ENCODE measurements at places on chromosomes 7 and 10. TPM values are rescaled to one million over a fixed set of nuclear protein-coding genes. Genes with fewer than 3 reads are reported as not detected.

Gene CYP3A7
- total RNA-seq = 0.23 TPM

Gene VIPR2
- 0.15 TPM for total RNA-seq

Gene ZNF3
- 40.1 TPM for total RNA-seq

Gene AOC1
- not detected for total RNA-seq

DNA sequence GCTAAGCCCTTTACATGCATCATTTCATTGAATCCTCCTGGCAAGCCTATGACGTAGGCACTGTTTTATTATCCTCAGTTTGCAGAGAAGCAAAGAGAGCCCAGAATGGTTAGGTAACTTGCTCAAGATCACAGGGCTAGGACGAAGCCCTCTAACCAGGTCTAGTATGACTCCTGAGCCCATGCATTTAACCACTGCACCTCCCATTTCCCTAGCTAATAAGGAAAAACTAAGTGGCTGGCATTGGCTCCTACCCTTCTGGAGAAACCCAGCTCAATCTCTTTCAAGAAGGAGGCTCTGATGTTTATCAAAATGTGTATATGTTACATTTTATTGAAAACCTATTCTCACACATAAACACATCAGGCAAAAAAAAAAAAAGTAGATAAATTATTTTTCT lies 19.8 kb downstream of the MYOF start:
- no peak for ATAC-seq

- no peak for ATAC-seq
These were observed 61.0 kb upstream of the SMIM30 start for GRCh38 chr7:113179313-113179712.

DNA sequence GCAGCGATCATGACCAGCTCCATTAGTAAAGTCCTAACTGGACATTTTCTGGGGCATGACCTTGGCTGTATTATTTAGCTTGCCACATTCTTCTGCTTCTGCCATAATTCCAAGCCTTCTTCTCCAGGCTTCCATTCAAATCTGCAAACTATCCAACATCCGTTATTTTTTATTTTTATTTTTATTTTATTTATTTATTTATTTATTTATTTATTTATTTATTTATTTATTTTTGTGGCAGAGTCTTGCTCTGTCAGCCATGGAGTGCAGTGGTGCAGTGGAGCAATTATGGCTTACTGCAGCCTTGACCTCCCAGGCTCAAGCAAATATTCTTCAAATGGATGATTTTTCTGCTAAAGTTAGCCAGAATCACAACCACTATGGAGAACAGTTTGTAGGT lies 187.2 kb upstream of the CDK1 start:
- ATAC-seq = no peak

DNA sequence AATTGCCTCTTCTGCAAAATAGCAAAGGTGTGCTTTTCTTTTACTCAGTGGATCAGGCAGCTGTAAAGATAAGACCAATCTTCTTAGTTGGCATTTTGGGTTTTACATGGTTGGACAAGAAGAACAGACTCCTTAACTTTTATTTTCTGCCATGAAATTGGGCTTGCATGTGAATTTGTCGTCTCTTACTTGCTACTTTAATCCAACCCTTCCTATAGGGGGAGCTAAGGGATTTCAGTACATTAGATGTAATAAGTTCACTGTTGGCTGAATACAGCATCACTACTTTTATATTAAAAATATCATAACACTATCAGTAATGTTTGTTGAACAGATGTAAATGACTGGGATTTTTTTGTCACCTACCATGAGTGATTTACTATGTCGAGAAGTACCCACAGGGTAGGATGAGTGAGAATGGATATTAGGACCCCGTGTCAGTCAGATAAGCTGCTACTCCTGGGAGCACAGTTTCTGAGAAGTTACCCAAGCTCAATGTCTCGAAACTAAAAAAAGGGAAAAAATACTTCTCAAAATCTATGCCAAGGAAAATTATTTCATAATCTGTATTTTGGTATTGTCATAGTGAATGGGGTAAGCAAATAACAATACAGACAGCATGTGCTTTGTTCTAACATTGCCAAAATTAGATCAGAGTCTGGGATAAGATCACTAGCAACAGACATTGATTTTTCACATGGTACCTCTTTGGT lies 127.4 kb upstream of the AGR3 start:
- ATAC-seq = no peak

GRCh38 chr10:117610321-117610720 lies 67.8 kb downstream of the EMX2 start:
- ATAC-seq = no peak

DNA sequence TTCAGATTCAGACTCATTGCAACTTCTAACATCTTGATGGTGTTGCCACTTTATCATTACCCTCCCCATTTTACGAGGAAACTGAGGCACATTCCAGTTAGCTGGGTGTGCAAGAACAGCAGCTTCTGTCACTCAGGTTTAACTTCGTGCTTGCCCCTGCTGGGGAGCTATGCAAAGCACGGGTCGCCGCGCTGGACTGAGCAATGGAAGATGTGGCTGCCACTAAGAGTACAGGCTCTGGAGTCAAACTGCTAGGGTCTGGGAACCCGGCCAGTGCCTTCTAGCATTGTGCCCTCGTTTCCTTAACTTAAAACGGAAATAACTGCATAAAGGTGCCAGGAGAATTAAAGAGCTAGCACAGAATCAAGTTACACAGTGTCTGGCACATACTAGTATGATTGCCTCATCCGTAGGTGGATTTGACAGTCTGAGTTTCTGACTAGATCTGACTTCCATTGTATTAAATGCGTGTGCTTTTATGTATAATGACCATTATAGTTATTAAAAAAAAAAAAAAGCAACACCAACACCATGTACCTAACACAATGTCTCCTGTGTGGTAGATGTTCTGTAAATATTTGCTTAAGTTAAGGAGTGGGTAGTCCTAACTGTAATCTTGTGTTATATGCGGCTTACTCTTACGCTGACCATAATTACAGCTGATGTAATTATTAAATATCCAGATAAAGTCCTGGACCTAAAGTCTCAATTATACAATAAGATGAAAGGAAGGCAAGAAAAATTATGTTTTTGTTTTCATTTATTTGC lies 842 bp downstream of the ZNF22 start:
- peak; percentile 56 for ATAC-seq

GRCh38 chr7:15709978-15710377 lies 23.5 kb upstream of the MEOX2 start:
- no peak for ATAC-seq

GRCh38 chr10:5757766-5758517 lies 55.3 kb downstream of the GDI2 start:
- ATAC-seq = no peak

DNA sequence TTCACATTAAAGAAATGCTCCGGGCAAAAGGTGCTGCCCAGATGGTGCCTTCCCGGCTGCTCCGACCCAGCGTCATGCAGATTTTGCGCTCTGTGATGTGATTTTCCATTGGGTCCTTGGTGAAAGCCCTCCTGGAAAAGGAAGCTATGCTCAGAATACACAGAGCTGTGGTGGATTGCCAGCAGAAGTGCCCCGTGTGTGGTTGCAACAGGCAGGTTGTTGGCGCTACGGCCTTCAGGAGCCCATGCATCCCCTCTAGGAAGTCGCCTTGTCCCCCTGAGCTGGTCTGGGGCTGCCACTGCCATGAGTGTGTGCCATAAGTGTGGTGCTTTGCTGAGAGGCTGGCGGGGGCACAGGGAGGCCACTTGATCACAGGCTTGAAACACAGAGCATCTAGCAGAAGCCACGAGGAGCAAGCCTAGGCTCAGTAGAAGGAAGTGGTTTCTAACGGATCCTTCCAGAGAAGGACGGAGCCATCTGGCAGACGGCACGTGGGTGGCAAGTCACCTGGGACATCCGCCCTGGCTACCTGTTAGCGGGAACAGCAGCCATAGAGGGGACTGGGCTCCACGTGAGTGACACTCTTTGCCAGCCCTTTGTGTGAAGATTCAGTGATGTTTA lies 210.9 kb downstream of the CUX1 start:
- ATAC-seq = no peak

DNA sequence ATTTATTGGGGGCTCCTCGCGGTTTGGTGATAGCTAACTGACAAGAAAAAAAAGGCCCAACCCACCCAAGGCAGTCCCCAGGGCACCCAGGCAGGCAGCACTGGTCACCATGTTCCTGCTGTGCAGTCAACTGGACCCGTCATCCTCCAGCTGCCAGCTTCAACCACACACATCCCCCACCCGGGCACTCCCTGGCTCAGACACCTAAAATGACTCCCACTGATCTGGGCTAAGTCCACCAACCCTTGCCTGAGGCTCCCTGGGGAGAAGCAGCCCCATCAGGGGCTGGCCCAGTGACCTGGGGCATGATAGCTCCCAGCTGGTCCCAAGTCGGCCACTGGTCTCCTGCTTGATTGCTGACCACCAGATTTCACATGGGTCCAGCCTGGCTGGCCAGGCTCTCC lies 161.8 kb downstream of the NRF1 start:
- ATAC-seq = no peak

DNA sequence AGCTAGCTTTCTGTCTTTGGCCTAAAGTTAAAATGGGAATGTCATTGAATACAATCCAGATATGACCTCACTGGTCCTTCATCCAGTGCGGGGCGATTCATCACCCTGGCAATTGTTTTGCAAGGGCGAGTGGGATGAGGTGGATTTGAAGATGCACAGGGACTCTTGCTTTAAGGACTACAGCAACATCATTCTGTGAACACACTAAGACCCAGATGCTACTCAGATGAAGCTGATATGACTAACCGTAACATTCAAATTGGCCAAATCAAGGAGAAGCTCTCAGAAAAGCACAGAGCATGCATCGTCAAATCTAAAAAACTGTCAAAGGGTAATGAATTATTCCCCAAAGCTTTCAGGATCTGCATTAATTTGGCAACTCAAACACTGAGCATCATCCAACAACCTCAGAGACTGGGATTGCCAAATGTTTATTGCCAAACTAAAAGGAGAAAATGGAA lies 12.8 kb downstream of the CPA1 start:
- ATAC-seq = peak; percentile 81

DNA sequence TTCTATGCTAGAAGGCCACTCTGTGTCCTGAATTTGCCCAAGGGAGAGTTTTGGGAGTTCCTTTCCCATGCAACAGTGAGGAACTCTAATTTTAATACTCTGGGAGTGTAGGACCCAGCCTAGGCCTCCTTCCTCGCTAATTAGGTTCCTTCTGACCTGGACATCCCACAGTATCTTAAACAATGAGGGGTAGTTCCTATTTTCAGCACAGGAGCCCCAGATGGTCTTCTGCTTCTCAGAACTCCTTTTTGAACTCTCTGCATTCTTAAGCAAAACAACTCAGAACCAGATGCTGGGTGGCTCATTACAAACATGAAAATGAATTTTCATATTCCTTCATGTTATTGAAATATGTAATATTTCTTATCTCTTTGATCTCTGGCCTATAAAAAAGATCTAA lies 116.9 kb downstream of the LRMDA start:
- ATAC-seq = no peak

DNA sequence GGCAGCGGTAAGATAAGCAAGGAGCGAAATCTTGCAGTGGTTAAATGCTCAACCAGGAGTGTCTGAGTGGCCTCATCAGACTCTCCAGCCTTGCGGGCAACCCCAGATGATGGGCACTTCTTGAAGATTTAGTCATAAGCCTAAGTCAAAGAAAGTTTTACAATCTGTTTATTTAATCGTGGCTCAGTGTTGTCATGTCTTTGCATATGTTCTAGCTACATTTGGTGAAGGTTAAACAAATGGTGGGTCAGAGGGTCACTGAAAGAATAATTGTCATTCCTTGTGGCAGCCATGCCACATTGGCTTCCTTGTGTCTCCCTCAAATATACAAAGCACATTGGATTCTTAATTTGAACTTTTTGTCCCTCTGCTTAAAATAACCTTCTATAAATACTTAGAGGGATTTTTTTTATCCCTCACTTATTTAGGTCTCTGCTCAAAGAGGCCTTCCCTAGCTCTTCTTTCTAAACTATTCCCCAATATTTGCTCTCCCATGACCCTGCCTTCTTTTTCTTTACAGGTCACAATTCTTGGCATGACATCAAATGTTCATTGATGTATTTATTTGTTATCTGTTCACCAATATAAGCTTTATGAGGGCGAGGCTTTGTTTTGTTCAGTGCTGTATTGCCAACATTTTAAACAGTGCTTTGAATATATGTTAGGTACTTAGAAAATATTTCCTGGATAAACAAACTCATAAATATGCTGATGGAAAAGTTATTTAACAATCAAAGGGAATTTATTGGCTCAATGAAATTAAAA lies 68.7 kb downstream of the NEUROD6 start:
- no peak for ATAC-seq

DNA sequence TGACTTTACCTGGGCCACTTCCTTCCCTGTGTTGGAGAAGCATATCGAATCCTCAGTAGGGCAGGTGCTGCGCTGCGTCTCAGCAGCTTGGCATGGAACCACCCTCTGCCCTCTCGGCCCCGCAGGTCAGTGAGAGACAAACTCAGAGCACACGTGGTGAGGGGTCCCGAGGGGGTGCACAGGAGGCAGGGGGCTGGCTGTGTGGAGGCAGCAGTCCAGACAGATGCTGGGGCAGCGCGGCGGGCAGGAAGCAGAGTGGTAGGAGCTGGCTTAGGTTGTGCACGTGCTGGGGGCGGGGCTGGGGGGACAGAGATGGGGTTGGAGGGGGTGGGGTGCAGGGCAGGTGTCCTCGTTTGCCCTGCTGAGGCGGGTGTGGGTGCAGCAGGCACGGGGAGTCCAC lies 33.1 kb downstream of the NUB1 start:
- no peak for ATAC-seq

DNA sequence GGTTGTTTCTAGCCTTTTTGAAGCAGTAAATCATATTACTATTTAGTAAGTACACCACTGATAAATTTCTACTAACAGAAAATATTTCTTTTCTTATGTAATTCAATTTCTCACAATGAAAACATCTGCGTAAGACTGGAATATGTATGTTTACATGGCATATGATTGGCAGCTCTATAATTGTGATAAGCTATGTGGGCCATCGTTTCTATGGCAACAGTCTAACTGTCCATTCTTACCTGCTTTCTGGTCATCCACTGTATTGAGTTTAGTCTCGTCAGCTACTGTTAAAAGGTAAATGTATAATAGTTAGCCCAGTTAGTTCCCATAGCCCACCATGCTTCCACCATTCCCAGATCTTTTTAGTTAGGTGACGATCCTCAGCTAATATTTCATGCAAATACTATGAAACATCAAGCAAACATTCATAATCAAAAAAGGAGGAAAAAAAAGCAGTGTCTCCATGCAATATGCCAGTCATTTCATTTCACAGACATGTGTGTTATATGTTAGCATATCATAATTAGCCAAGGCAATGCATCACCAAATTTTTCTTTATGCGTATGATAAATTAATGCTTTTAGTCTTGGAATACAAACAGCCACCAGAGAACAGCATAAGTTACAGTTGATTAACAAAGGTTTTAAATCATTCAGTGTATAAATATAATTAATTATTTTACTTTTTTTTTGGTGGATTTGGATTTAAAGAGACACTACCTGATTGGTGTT lies 479.0 kb downstream of the PARD3 start:
- no peak for ATAC-seq

All from motor neuron (in vitro differentiated cells).